Ecto neural progenitor cell (in vitro differentiated cells): ENCODE measurements at places on chromosomes 1 and 21.

DNA sequence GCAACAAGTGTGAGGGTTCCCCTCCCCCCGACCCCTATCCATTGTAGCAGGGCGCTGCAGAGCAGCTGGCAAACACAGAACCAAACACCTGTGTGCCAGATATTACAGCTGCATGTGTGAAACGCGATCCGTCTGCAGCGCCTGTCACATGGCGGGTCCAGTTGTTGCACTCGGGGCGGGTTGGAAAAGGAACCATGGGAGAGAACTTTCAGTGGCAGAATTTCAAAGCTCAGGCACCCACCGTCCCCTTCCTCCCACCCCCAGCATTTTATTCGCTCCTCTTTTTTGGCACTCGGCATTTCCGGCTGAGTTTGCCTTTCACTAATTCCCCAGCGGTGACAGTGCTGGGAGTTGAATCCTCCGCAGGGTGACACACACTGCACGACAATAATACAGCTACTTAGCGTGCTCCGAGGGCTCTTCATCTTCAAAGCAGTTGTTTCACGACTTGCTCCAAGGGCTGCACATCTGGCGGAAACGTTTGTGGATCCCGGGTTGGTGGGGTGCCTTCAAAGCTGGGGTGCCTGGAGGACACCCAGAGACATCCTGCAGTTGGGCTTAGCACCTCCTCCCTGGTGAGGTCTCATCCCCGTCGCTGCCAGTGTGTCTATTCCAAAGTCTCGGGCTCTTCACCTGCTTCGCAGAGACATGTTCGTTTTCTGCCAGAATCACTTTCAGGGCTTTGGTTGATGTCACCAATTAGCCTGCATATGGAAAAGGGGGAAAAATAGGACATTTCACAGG lies 180.7 kb downstream of the ZBTB18 start:
- DNase-seq: no peak

DNA sequence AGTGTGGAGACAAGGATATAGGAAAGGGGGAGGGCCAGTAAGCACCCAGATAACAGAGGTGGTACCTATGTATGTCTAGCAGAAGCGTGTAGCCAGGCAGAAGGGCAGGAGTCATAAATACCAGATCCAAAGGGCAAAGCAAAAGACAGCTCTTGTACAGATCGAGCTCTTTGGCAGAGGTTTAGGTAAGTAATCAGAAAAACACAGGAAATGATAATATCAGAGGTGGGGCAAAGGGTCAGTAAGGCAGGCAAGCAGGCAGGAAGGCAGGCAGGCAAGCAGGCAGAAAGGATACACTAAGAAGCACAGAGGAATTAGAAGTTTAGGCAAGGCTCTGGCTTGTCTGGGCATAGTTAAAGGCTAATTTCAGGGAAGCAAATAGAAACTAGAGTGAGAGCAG lies 22.7 kb upstream of the SLFNL1 start:
- DNase-seq: no peak

DNA sequence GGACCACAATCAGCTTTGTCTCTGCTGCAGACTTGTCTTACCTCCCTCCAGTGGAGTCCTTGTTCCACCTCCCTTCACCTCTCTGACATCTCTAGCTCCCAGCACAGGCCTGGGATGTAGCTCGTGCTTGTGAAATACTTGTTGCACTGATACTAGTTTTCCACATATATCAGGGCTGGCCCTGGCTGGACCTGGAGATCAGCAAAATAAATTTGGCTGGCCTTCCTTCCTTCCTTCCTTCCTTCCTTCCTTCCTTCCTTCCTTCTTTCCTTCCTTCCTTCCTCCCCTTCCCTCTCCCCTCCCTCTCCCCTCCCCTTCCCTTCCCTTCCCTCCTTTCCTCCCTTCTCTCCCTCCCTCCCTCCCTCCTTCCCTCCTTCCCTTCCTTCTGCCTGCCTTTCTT lies 196.5 kb downstream of the HIVEP3 start:
- no peak for DNase-seq

GRCh38 chr1:44610527-44611148 lies 63.6 kb downstream of the TMEM53 start:
- DNase-seq: no peak

DNA sequence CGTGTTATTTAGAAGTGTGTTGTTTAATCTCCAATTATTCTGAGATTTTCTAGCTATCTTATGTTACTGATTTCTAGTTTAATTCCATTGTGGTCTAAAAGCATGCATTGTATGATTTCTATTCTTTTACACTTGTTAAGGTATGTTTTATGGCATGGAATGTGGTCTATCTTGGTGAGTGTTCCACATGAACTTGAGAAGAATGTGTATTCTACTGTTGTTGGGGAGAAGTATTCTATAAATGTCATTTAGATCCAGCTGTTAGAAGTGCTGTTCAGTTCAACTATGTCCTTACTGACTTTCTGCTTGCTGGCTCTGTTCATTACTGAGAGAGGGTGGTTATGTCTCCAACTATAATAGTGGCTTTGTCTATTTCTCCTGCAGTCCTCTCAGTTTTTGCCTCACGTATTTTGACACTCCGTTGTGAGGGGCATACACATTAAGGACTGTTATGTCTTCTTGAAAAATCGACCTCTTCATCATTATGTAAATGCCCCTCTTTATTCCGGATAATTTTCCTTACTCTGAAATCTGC lies 12.0 kb upstream of the PLA2G5 start:
- DNase-seq: no peak
